ENCODE measurements at places on chromosomes 3 and 15.

DNA sequence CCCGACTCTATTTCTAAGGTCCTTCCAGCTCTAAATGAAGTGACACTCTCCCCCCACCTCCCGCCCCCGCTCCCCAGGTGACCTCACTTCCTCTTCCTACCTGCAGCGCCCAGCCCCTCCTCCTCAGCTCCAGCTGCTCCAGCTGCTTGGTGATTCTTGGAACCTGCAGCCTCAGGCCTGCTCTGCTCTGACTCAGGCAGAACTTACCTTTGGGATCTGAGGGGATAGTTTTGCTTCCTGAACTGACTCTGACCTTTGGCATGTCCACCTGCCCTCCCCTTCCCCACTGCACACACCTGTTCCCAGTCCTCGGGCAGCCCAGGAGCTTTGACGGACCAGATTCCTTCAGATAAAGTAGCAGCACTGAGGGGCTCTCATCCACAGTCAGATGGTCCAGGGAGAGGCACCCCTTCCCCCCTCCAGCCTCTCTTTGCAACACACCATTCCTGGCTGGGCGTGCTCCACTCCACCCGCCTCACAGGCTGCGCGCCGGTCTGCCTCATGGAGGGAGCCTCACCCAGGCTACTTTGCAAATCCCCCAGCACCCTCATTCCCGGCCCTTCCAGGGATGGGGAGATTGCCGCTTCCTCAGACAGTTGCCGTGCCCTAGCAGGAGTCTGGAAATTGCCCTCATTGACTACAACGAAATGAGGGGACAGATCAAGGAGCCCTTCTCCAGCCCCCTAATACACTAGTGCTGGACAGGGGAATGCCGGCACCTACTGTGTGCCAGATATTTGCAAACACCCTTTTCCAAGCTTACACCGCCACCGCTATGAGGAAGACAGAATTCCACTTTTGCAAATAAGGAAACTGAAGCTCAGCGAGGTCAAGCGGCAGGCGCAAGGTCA is 692 bp upstream of the C15orf39 start:
- DNase-seq: peak; percentile 83

DNA sequence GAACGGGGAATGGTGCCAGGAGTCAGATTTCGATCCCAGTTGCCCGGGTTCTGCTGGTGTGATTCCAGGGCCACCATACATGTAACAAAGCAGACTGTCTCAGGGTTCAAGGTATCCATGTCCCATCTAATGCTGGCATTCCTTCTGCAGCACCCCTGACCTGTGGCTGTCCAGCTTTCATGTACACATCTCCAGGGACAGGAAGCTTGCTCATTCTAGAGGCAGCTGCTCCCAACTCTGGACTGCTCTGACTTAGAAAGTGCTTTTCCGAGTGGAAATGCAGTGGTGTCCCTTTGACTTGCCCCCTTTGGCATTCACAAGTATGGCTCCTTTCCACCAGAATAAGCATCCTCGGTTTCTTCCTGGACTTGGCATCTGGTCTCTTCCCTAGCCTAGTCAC is 30.9 kb downstream of the PML start:
- DNase-seq: no peak

- DNase-seq: no peak
Measured at GRCh38 chr15:66882251-66883020, 180.4 kb downstream of the SMAD6 start.

- DNase-seq: no peak
Measured at GRCh38 chr3:53730576-53730975, 115.6 kb downstream of the CHDH start.

DNA sequence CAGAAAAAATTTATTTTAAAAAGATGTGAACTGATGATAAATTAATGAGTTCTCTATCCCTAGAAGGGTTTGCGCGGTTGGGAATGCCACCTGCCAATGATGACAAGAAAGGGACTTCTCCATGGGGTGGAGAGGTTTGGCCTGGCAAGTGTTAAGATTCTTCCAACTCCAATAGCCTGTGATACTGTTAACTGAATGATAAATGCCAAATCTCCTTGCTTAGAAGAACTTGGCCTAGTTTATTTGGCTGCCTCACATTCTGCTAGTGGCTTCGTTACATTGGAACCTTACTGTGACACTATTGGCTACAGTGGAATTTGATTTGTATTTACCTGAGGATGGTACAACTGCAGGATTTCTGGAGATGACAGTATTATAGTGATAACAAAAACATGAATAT is 91.7 kb upstream of the CCNL1 start:
- no peak for DNase-seq

DNA sequence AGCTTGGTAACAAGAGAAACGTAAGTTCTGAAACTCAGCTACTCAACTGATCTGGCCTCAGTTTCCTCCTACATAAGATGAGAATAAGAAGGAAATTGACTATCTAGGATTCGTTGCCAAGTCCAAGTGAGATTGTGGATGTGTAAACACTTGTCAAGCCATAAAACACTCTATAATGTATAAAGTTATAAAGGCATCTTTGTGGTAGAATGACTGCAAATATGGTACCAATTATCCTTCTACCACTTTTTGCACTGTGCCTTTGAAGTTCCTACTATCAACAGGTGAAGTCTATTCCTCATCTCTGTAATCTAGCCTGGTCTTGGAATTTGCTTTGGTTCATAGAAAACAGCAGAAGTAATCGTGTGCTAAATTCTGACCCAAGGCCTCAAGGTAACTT is 138.2 kb downstream of the GADL1 start:
- no peak for DNase-seq

DNA sequence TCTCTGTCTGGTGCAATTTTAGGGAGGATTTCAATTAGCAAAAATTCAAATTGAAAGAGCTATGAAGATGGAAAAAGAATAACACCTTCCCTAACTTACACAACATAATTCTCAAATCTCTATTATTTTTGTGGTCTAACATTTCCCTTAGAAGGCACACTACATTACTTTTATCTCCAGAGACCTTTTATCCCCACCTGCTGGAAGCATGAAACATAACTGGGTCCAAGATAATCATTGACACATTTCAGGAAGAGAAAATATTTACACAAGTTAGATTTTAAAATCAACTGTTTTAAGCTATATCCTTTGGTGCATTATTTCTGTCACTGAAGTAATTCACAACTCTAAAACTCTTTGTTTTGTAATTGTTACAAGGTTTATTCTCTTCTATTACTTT is 779.5 kb downstream of the ROBO1 start:
- no peak for DNase-seq

- DNase-seq: no peak
Measured at GRCh38 chr3:169774186-169774585, 990 bp downstream of the MYNN start.

GRCh38 chr3:116050311-116050915 is 394.9 kb downstream of the LSAMP start:
- no peak for DNase-seq

GRCh38 chr3:46628901-46629369 is 16.6 kb downstream of the FAM240A start:
- no peak for DNase-seq

DNA sequence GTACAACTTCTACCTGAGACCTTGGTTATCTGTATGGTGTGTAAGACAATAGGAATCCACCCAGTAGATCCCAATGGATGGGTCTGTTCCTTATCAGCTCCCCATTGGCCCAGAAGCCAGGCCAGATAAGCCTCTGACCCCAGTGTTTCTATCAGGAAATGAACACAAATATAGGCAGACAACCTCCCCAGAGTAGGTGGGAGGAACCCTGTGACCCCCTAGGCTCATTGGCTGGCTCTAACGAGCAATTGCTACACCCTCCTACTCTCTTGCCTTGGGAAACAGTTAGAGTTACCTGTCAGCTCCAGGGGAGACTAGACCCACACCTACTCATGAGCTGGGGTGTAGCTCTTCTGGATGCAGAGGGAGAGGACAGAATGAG is 299.9 kb downstream of the UACA start:
- DNase-seq: no peak

DNA sequence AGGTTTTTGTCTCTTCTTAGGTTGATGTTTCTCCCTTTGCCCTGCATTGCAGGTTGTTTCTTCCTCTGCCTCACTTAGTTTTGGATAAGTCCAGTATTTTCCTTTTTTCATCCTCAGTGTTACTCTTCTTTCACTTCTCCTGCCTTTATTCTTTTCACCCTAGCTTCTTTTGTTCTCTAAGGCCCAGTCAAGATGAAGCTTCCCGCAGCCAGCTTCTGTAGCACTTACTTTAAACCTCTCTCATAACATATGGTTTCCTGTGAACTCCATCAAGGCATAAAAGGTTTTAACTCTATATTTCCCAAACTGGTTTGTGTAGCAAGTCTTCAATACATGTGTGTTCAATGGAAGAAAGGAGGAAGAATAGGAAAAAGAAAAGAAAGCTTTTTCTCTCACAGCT is 54.1 kb downstream of the TP63 start:
- no peak for DNase-seq

- DNase-seq: no peak
Measured at GRCh38 chr3:127254730-127255129, 33.1 kb downstream of the PRR20G start.

DNA sequence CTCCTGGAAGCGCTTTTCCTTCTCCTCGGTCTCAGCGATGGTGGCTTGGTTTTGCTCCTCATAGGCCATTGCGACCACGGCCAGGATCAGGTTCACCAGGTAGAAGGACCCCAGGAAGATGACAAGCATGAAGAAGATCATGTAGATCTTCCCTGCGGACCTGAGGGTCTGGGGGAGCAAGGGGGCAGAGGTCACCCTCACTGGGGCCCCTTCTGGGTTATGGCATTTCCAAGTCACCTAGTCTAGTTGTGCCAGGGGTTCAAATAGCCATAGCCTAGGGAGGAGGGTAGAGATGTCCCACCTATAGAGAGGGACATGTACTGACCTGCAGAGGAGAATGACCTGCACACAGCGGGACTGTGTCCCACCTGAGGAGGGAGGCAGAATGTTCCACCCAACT is 43.5 kb downstream of the SCN5A start:
- DNase-seq: no peak

DNA sequence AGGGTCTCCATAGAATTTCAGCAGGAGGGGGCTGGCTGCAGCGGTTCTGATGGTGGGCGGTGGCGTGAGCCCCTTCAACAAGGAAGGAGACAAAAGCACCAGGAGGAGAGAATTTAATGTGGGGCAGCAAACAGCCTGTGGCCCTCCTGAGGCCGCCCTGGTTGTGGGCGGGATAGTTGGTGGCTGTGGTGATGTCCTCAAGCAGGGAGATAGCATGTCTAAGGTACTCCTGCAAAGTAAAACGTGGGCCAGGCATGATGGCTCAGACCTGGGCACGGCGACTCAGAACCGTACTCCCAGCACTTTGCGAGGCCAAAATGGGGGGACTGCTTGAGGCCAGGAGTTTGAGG is 94.0 kb downstream of the LRRK1 start:
- no peak for DNase-seq

DNA sequence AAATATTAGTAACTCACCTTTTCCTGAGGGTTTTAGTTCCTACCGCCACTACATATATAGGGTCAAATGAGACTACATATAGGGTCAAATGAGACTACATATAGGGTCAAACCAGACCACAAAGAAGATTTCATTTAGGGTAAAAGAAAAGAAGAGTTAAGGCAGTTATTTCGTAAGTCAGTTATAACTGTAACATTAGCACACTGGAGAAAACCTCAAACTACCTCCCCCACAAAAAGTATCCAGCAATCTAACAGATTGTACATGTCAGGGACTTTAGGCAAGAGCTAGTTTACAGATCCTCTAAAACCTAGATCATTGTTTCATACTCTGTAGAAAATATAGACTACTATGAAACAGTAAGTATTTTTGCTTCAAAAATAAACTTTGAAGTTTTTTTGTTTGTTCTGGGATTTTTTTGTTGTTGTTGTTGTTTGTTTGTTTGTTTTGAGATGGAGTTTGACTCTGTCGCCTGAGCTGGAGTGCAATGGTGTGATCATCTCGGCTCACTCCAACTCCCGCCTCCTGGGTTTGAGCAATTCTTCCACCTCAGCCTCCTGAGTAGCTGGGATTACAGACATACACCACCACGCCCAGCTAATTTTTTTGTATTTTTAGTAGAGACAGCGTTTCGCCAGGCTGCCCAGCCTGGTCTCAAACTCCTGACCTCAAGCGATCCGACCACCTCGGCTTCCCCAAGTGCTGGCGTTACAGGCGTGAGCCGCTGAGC is 92.4 kb upstream of the CGNL1 start:
- DNase-seq: no peak

- DNase-seq: peak; percentile 70
Measured at GRCh38 chr3:119580067-119580760, 922 bp downstream of the ADPRH start.

- no peak for DNase-seq
Measured at GRCh38 chr3:179005706-179006105, 65.9 kb downstream of the ZMAT3 start.

DNA sequence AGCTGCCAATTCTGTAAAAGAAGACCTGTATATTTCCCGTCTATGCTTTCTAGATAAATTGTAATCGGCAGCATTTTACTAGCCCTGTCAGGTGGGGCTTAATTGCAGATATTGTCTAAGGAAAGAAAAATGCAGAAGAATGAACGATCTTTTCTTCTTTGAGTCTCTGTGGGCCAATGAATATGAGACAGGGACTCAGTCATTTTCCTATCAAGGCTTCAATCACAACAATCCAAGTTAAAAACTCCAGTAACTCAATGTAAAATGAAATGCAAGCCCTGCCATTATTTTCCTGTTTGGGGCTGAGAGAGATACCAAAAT is 313.9 kb downstream of the MECOM start:
- no peak for DNase-seq

- DNase-seq: no peak
Measured at GRCh38 chr3:194880940-194881925, 195.6 kb downstream of the FAM43A start.

DNA sequence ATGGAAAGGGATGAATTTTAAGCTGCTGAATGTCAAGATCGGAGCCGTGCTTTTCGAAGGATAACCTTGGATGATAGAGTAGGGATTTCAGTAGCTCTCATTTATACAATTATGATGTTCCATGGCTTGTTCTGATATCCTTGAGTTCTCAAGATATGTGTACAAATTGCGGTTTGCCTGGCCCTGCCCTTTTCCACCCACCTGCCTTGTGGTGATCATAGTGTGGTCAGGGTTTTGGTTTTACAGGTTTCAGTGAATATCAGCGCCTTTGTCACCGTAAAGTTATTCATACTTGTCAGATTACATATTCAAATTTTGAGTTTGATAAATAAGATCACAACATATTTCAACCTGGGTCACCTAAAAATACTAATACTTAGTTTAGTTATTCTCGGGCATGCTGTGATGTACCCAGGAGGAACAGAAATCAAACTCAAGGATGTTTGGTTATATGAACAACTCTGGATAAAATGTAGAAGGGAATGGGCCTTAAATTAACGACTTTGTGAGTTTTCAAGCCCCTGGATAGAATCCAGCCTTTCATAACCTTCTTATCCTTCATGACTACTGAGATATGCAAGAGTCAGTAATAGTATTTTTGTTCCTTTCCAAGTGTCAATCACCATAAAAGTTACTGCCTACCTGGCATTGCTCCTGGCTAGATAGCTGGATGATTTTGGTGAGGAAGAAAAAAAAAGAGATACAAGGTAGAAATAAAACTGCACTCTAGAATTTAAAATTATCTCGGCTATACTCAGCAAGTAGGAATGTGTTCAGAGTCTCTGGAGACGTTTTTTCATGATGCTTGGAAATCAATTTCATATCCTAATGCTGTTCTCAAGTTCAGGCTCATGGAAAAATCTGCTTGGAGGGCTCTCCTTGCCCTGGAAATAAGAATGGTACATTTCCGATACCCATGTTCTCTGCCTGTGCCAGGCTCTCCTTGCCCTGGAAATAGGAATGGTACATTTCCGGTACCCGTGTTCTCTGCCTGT is 209.2 kb upstream of the TPRG1 start:
- DNase-seq: no peak
